AML-193 (cell line): ENCODE measurements at places on chromosomes 12 and 14.

DNA sequence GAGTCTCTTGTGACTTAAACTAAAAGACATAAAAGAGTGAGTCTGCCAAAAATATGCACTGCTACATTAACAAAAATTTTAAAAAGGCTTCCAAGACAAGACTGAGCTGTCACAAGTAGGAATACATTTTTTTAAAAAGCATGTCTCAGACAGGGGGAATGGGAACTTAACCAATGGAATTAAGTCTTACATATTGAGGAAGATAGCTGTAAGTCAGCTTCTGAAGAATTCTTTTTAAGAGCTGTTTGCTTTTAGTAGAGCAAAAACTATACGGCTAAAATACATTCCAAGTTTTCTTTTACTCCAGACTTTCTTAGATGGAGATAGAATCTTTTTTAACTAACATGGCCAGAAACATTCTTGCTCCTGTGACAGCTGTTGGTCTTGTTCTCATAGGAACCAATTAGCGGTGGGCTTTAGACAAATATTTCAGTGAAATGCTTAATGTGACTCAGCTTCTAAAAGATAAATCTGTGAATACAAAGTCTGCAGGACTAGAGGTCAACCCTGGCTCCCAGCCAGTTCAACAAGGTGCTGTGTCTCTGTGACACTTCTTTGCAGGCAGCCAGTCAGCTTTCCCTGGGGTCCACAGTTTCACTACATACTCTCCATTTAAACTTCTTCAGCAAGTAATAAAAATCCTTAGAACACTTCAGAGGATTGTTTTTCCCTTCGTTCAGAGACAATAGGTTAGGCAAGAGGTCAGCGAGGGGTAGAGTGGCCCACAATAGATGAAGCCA lies 187.6 kb downstream of the NAV3 start:
- DNase-seq: no peak

DNA sequence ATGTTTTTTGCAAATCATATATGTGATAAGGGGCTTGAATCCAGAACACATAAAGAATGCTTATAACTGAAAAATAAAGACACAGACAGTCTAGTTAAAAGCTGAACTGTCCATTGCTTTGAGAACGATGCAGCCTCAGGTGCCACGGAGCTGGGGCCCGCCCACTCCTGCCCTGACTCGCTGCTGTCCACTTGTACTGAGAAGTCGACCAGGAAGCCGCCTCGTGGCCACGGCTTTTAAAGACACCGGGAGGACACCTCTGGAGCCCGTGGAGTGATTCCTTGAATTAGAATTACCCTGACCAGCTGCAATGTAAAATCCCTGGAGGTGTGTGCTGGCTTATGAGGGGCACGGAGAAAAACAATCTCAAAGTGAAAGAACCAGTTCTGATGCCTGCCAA lies 23.9 kb upstream of the TEX22 start:
- no peak for DNase-seq

- no peak for DNase-seq
Observed at GRCh38 chr12:89884952-89885351, 176.3 kb upstream of the ATP2B1 start.

DNA sequence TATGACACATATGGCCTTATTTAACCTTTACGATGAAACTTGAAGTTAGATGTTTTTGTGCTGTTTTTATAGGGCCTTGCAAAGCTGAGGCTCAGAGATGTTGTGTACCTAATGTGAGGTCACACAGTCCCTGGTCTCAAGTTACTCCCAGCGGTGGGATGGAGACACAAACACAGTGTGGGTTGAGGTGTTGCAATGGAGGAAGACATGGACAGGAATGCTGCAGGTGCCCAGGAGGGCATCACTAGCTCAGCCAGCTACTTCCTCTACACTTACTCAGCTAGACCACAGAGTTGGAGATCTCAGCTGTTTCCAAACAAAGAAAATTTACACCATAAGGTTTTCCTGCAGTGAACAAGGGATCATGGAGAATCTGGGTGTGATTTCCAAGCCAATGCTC lies 15.5 kb downstream of the LHX5 start:
- no peak for DNase-seq

DNA sequence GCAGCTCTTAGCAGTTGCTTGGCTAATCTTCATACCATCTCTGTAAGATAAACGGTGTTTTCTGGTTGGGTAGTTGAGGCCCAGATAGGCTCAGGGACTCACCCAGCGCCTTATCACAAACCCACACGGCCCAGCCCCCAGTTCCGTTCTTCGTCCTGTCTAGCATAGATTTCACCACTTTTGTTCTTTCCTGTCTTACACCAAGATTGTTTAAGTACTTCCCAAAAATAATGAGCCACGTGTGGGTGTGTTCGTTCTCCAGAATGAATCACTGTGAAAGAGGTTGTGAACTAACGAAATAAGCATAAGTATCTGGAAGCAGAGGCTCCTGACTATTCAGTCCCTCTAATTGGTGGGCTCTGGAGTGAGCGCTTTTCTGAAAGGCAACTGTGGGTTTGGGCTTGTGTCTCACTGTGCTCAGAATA lies 21.4 kb downstream of the ACVR1B start:
- DNase-seq: peak; percentile 94

GRCh38 chr12:105262461-105263184 lies 26.6 kb upstream of the APPL2 start:
- no peak for DNase-seq

GRCh38 chr12:105699209-105699608 lies 368.7 kb downstream of the C12orf75 start:
- DNase-seq: no peak

- DNase-seq: no peak
Observed at GRCh38 chr14:90201344-90201743, 55.0 kb upstream of the PSMC1 start.

DNA sequence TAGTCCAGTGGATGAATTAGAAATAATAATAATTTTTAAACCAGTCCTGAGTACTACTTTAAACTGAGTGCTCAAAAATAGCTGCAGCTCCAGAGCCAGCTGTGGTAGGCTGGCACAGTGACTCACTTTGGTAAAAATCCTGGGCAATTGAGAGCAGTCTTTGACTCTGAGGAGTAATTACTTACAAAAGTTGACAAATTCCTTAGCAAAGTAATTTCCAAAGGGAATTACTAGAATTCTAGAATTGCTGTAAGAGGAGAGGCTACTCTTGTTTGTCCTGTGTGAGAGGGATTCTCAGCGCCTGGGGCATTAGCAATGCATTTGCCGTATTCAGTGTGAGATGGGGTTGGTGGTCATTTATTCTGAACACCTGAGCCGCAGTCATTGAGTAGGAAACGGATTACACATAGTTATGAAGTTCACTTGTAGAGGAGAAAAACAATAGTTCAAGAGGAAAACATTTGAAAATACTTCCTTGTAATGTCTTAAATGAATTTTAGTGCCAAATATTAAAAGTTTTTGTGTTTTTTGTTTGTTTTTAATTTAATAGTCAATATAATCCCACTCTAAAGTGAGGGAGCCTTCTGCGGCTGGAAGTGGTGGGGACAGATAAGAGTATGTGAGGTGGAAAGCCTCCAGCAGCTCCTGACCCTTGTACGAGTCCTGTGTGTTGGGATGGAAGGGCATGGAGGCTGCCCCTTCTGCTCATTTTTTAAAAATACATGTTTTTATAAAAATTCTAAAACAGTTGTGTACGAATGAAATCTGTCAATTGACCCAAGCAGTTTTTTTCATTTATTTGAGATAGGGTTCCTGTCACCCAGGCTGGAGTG lies 41.9 kb downstream of the EID3 start:
- DNase-seq: no peak

DNA sequence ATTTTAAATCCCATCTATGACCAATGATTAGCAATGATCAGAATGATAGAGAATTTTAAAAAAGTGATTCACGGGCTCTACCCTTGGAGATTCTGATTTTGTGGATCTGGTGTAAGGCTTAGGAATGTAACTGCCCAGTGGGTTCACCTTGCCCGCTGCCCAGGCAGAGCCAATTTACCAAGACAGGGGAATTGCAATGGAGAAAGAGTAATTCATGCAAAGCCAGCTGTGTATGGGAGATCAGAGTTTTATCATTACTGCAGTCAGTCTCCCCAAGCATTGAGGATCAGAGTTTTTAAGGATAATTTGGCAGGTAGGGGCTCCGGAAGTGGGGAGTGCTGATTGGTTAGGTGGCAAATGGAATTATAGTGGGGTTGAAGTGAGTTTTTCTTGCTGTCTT lies 480.6 kb downstream of the ATP23 start:
- no peak for DNase-seq

DNA sequence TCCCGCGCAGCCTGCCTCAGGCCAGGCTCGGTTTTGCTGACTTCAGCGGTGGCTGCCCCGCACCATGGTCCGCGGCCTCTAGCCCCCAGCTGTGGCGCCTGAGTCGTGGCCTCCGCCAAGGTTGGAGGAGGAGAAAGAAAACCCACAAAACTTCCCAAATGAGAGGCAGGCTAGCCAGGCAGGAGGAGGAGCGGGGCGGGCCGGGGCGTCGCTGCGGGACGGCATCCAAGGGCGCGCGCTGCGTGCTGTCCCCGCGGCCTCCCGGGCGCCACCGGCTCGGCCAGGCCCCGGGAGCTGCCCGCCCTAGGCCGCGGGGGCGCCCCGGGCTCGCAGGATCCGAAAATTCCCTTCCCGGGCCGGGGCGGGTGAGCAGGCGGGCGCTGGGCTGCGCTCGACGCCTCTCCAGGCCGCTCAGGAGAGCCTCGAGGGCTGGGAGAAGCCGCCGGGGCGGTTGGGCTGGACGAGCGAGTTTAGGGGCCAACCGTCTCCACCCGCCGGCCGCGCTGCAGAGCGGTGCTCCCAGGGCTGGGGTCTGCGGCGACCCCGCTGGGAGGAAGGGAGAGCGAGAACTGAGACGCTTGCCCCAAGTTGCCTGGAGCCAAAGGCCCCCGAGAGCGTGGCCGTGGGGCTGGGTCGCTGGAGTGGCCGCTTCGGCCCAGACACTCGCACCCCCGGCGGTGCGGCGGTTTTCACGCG lies at the start of gene EFS:
TSS of gene EFS (minus strand) at position 137 of the 696 bp plus-strand sequence. CDS start 147 bp downstream, outside the sequence.
- DNase-seq: no peak

GRCh38 chr12:49174218-49174617 lies 14.7 kb downstream of the TUBA1A start:
- DNase-seq: no peak

DNA sequence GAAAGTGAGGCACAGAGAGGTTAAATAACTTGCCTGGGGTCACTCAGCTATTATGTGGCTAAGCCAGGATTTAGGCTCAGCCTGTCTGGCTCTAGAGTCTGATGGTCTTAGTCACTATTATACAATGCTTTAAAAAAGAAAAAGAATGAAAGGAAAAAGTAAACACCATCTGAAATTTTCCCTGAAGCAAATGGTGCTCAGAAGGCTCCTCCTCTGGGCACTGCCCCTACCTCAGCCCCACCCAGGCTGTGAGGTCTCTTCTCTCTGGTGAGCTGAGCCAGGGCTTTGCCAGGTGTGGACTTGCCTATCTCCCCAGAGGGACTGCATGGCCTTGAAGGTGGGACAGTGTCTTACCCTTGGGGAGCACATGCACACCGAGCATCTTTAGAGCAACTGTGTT lies 117.5 kb upstream of the DYRK2 start:
- no peak for DNase-seq

- no peak for DNase-seq
Observed at GRCh38 chr12:55034218-55034617, 14.4 kb downstream of the NEUROD4 start.

GRCh38 chr14:75359098-75359497 lies 68.7 kb upstream of the JDP2 start:
- no peak for DNase-seq

DNA sequence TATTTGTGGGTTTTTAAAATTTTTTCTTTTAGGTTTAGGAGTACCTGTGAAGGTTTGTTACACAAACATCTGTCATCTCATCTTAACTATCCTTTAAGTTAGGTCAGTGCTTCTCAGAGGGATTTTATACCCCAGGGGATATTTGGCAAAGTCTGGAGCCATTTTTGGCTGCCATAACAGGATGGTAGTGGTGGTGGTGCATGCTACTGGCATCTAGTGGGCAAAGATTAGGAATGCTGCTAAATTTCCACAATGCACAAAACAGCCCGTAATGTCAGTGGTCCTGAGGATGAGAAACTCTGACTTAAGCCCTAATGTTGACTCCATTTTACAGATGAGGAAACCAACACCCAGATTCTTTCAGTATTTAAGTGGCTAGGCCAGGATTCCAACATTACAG lies 85.2 kb upstream of the MYF6 start:
- DNase-seq: no peak
